ENCODE measurements at places on chromosomes 16 and 17. TPM values are rescaled to one million over a fixed set of nuclear protein-coding genes. Genes with fewer than 3 reads are reported as not detected.

DNA sequence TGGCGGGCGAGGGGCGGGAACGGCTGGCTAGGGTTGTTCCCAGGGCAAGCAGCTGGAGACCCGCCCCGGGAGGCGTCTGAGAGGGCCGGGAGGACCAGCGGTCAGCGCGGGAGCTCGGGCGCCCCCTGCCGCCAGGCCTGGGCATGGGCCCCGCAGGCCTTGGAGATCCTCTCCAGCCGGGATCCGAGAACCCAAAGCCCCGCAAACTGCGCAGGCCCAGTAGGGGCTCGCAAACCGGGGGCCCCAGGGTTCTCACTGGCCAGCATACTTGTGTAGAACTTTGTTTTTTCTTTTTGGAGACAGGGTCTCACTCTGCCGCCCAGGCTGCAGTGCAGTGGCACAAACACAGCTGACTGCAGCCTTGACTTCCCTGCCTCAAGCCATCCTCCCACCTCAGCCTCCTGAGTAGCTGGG, 20.8 kb upstream of the ZNF423 start:
- no peak for DNase-seq

- DNase-seq: no peak
Measured at GRCh38 chr16:4358236-4358635, 7.1 kb upstream of the PAM16 start.

CTF1 gene
- total RNA-seq: 0.42 TPM

SMIM36 gene
- total RNA-seq: not detected

PDIA2 gene
- not detected for total RNA-seq

FMNL1 gene
- total RNA-seq: 3.1 TPM

DNA sequence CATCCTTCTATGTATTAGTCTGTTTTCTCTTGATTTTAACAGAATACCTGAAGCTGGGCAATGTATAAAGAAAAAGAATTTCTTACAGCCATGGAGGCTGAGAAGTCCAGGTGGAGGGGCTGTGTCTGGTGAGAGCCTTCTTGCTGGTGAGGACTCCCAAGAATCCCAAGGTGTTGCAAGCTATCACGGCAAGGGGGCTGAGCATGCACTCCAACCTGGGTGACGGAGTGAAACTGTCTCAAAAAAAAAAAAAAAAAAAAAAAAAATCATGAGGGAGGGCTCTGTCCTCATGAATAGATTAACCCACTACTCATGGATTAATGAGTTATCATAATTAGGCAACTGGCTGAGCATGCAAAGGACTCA, 19.4 kb downstream of the NQO1 start:
- no peak for DNase-seq

GDPD1 gene
- total RNA-seq: not detected

GRCh38 chr16:31270795-31271194, 11.0 kb downstream of the ITGAM start:
- DNase-seq: no peak

DNA sequence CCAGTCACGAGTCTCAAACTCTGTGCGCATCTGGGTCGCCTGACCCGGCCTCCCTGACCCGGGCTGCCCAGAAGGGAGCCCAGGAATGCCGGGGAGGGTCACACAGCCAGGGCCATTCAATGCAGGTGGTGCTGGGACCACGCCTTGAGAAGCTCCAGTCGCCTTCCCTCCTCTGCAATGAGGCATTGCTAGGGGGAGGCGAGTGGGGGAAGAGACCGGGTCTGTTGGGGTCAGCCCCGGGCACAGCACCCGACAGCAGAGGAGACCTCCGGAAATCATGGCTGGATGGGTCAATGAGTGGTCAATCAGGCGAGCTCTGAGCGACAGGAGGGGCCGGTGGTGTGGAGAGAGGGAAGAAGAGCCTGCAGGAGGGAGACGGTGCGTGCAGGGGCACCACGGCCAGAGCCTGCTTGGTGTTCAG, 13.3 kb downstream of the JPH3 start:
- no peak for DNase-seq

DNA sequence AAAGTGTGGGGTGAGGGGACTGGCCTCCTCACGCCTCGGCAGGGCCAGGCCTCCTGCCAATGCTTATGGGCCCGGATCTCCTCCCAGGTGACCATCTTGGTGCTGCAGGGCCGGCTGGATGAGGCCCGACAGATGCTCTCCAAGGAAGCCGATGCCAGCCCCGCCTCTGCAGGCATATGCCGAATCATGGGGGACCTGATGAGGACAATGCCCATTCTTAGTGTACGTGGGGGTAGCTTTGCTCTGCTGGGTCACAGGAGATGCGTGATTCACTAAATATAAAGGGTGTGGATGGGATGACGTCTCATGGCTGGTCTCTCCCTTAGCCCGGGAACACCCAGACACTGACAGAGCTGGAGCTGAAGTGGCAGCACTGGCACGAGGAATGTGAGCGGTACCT, 19.5 kb downstream of the NUP85 start:
- no peak for DNase-seq

GAA gene
- 11.2 TPM for total RNA-seq

PKMYT1 gene
- total RNA-seq: 57.5 TPM

GRCh38 chr17:79949656-79950209, 85.9 kb downstream of the TBC1D16 start:
- no peak for DNase-seq

DNA sequence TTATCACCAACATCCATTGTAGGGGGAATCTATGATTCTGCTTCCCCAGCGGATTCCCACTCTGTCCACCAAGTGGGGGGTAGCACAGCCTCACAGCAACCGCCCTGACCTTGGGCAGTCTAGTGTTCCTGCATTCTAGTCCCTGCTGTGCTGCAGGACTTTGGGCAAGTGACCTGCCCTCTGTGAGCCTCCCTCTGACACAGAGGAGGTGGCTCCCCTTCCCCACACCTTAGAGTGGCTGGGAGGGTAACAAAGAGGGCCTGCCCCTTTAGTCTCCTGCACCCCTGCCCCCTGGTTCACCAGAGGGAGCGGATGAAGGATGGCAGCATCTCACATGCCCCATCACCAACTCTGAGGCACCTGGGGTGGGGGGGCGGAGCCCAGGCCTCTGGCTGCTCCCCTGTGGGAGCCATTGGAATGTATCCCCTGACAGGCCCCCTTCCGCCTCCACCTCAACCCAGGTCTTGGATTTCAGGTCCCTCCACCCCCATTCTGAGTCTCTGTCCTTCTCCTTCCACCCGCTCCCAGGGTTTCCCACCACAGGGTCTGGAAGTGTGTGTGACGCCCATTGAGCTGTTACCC, 10.1 kb downstream of the GAS2L2 start:
- no peak for DNase-seq

DNA sequence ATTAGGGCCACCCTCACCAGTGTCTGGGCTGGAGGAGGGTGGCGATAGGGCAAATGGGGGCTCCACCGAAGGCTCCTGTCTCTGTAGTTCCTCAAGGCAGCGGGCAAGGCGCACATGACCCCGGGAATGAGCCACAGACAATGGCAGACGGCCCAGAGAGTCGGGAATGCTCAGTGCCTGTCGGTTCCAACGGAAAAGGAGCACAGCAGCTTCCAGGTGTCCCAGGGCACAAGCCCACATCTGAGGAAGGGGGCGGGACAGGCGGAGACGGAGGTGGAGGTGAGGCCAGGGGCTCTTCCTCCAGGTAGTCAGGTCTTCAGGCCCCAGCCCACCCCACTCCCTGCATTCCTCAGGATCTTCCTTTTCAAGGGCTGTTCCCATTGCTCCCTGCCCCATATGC, 5.1 kb upstream of the SPAG7 start:
- DNase-seq: no peak

DNA sequence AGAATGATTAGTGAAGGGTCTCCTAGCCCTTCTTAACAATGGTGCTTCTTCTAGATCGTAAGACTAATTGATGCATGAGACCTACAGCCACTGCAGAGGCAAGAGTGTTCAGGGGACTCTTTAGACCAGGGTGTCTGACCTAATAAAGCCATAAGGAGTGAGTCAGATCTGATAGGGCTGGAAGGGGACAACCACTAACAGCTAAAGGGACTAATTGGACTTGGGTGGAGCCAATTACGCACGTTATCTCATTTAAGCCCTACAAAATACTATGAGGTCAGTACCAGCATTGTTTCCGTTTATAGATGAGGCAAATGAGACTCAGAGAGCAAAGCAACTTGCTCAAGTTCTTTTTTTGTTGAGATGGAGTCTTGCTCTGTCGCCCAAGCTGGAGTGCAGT, 14.5 kb upstream of the RNF222 start:
- peak; percentile 27 for DNase-seq

GRCh38 chr16:12999368-12999767, 98.0 kb downstream of the SHISA9 start:
- DNase-seq: no peak

TRAPPC2L gene
- 36.8 TPM for total RNA-seq

RNFT1 gene
- total RNA-seq: 27.1 TPM

Data from M059J (cell line).